CD4-positive, alpha-beta T cell treated with Interleukin-6 for 4 hours (primary cell): ENCODE measurements at places on chromosomes 7 and 10.

DNA sequence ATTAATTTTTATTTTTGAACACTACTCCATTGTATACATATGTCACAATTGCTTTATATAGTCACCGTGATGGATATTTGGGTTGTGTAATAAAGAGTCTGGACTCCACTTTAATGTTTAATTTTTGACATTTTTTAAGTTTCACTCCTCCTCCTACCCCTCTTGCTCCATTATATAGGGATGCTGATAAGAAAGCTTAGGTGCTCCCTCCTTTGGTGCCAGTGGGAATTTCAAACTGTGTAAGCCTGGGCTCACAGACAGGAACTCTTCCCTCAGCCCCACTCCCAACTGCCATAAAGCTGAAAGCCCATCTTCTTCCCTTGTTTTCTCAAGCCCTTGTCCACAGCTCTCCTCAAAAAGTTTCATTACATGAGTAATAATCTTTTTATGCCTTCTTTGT lies 47.6 kb downstream of the TWIST1 start:
- no peak for DNase-seq

DNA sequence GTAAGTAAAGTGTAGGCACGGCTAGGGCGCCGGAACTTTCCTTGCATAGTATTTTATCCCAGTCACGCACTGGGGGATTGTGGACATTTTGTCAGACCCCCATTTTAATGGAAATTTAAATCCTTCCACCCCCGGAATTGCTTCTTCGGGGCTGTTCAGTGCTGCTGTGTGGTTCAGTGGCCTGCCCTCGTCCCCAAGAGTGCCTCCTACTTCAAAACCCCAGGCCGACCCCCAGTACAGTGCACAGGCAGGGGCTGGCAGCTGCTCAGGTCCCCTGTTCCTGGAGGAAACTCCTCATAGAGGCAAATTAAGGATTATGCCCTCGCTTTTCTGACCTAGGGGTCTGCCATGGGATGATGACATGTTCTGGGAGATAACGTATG lies 94.5 kb downstream of the PTPRE start:
- no peak for DNase-seq

DNA sequence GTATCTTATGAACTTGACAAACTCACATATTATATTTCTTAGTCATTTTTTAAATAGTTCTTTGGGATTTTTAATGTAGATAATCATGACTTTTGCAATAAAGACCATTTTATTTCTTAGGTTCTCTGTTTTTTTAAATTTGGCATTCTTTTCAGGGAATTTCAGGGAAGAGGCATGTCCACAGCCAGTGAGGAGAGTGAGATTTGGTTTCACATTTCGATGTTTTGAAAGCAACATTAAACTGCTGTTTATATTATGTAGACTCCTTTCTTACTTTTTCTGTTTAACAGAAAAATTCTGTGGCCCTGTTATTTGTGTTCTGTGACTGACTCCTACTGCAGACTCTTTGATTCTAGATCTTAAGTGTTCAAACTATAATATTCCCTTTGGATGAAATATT lies 153.7 kb downstream of the FAM107B start:
- DNase-seq: no peak

DNA sequence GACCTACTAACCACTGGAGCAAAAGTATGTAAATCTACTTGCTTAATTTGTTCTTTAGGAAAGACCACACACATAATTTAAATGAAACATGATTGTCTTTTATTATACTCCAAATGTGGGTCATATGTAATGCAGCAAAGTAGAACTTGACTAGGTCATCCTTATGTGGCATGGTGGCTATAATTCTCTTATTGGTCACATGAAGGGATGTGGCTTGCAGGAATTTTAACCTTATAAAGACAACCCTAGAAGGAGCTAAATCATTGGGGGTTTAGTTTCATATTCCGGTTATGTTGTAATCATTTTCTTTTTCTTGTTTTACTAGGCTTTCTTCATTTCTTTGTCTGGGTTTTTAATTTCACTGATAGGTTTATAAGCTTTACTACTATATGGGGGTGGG lies 93.9 kb downstream of the SEPTIN7 start:
- no peak for DNase-seq

GRCh38 chr7:39910108-39910869 lies 39.8 kb upstream of the CDK13 start:
- no peak for DNase-seq

- DNase-seq: peak; percentile 78
Observed at GRCh38 chr7:150668472-150668911, 17.0 kb upstream of the GIMAP2 start.

DNA sequence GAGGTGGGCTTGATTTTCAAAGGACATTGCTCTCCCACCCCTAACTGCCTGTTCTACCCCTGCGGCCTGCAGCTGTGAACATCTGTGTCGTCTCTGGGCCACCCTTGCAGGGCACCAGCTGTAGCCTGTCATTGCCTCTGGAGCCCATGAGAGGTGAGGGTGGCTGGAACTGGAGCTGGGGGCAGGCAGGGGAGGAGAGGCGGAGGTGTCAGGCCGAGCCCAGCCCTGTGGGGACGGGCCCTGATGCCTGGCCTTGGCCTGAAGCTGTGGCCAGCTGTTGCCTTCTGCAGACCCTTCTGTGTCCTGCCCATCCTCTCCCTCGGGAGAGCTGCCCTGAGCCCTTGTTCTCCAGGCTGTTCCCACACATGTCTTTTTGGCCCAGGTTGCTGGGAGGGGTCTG lies 44.5 kb downstream of the PALD1 start:
- DNase-seq: no peak

DNA sequence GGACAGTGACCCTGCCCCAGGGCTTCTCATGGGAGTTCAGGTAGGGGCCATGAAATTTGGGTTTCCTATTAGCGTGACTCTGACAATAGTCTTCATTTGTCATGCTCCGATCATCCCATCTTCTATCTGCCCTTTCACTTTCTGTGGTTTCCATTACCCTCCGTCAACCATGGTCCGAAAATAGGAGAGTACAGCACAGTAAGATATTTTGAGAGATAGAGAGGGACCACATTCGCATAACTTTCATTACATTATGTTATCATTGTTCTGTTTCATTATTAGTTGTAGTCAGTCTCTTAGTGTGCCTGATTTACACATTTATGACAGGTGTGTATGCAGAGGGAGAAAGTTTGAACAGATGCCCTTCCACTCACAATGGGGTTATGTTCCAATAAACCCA lies 649.2 kb downstream of the SDK1 start:
- no peak for DNase-seq

DNA sequence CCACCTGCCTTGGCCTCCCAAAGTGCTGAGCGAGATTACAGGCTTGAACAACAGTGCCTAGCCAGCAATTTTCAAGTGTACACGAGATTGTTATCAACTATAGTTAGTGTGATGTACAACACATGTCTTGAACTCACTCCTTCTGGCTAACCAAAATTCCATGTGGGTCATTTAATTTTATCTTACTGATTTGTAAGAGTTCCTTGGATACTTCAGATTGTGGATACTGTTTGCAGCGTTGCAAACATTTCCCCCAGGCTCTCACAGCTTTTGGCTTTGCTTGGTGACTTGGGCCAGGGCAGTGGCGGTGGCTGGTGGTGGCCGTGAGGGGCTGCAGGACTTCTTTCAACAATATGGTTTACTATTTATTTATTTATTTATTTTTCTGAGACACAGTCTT lies 8.5 kb upstream of the TMEM270 start:
- DNase-seq: no peak

DNA sequence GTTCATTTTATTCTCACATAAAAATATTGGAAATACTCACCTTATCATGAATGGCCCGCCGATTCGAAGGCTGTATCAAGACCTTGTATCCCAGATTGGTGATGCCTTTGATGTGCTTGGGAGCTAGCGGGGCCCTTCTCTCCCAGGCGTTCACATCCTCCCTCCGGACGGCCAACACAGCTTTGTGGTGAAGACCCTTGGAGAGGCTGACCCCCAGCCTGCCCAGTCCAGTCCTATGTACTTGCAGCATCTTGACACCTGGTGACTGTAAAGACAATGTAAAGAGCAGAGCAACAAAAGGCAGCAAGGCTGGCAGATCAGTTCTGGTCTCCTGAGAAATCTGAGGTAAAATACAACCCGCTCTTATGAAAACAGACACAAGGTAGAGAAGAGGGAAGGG lies 10.6 kb downstream of the AASS start:
- DNase-seq: no peak

GRCh38 chr10:61065051-61065450 lies 121.1 kb upstream of the RHOBTB1 start:
- no peak for DNase-seq

GRCh38 chr7:126026421-126027088 lies 1096.9 kb upstream of the POT1 start:
- DNase-seq: no peak

DNA sequence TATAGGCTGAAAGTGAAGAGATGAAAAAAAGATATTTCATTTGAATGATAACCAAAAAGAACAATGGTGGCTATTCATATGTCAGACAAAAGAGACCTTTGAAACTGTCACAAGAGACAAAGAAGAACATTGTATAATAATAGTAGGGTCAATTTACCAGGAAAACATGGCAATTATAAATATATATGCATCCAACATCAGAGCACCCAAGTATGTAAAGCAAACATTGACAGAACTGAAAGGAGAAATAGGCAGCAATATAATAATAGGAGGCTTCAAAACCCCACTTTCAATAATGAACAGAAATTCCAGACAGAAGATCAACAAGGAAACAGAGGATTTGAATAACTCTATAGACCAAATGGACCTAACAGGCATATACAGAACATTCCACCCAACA lies 876.2 kb downstream of the GRID1 start:
- DNase-seq: no peak

DNA sequence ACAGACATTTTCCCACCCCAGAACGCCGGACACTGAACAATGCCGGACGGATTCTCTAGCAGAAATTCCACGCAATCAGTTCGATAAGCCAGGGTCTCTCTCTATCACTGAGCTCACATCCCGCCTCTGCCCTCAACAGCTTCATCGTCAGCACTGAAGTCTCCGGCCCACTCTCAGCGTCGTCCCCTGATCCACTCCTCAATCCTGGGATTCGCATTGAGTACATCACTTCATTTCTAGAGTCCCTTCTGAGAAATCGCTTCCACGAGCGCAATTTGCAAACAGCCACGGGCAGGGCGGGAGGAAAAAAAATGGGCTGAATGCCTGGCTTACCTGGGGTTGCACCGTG lies 365 bp downstream of the YME1L1 start:
- DNase-seq: no peak

DNA sequence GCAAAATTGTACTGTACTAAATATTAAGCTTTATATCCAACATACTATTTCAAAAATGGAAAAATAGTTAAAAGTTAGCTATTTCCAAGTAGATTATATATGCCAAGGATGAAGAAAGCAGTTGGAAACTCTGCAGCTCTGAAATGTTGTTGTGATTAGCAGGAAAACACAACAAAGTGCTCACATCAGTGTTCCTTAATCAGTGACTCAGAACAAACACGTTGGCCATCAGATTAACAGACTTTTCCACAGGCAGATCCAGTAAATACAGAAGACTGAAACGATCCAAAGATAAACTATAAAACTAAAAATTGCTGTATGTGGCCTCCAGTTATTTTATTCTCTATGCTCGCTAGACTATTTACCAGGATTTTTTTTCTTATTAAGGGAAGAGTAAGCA lies 99.6 kb upstream of the SEMA3D start:
- DNase-seq: no peak

DNA sequence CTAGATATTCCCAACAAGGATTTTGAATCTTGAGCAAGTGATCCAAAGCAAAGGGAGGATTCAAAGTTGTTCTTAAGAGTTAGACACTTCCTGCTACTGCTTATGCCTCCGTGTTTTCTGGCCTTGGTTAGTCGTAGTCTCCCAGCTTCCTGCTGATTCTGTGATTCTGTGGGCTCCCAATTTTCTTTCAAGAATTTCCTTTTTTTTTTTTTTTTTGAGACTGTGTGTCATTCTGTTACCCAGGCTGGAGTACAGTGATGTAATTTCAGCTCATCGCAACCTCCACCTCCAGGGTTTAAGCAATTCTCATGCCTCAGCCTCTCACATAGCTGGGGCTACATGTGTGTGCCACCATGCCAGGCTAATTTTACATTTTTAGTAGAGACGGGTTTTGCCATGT lies 4.4 kb upstream of the ITGB8 start:
- no peak for DNase-seq

GRCh38 chr10:59279991-59280505 lies 82.3 kb downstream of the FAM13C start:
- DNase-seq: no peak

- no peak for DNase-seq
Observed at GRCh38 chr10:59779756-59780533, 26.7 kb upstream of the MRLN start.

DNA sequence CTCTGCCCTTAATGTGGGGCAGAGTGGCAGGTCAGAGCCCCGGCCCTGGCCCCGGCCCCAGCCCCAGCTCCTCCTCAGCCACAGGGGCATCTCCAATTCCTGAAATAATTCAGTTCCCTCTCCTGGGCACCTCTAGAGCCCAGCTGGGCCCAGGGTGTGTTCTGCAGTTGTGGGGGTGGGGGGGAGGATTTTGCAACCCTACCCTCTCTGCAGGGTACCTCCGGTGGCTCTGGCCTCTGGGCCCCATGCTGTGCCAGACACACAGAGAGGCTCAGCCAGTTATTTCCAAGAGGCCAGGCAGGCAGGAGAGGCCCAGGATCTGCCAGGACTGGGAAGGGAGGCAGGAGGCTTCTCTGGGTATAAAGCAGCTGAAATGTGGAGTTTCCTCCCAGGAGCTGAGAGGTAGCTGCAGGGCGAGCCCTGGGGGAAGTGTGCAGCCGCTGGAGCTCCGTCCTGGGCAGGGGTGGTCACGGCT lies 47.9 kb downstream of the PWWP2B start:
- DNase-seq: no peak

GRCh38 chr10:101054351-101054750 lies 7.4 kb upstream of the KAZALD1 start:
- DNase-seq: no peak

DNA sequence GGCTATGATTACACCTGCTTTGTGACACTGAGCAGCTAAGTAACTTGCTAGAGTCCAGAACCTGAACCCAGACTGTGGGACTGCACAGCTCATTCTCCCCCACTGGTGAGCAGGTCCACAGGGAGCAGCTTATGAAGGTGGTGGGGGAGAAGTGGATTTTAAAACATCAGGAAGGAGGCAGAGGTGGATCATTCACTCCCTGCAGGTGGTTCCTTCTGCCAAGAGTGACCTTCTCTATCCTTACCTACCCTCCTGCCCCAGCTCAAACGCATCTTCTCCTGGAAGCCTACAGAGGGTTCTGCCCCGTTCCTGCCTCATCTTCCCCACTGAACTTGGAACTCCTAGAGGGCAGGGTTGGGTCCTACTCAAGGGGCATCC lies 539 bp upstream of the FAM241B start:
- DNase-seq: no peak
